Activated CD4-positive, CD25-positive, alpha-beta regulatory T cell treated with anti-CD3 and anti-CD28 coated beads, Interleukin-2, amount 50 U/mL, for 72 hours (primary cell): ENCODE measurements at places on chromosomes 2 and 18.

DNA sequence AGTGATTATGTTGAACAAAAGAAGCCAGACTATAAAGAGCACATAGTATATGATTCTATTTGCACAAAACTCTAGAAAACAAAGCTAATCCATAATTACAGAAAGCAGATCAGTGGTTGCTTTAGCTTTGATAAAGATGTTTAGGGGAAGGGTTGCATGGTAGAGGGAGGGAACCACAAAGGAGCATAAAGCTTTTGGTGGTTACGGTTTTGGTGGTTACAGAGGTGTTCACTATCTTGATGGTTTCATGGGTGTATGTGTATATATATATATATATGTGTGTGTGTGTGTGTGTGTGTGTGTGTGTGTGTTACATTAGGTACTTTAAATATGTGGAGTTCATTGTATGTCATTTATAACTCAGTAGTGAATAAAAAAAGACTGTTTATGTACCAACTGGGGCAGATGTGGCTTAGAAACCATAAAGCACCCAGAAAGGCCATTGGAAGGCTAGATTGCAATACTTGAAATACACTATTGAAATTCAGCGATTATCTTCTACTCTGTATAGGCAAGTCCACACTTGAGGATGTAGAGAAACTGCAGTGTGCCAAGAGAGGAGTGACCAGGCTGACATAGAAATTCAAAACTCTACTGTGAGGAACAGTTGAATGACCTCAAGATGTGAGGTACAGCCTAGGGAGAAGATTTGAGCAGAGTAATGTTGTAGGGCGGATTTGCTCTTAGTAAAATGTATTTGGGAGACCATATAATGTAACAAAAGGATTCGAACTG lies 60.6 kb downstream of the CAB39 start:
- no peak for DNase-seq

DNA sequence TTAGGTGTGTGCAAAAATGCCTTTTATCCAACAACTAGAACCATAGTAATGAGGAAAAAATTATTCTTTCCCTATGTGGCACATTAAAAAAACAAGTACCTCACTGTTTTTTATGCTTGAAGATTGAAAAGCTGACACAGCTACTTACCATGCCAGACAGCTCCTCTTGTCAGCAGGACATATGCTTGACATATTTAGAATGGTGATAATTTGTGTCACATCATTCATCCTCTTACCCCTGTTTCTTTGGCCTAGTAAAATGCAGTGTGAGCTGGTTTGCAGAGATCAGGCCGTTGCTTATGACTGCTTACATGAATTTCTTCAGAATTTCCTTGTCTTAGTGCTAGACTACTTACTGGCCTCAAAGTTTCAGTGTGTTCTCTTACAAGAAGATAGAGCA lies 869.9 kb downstream of the LRP1B start:
- DNase-seq = no peak

DNA sequence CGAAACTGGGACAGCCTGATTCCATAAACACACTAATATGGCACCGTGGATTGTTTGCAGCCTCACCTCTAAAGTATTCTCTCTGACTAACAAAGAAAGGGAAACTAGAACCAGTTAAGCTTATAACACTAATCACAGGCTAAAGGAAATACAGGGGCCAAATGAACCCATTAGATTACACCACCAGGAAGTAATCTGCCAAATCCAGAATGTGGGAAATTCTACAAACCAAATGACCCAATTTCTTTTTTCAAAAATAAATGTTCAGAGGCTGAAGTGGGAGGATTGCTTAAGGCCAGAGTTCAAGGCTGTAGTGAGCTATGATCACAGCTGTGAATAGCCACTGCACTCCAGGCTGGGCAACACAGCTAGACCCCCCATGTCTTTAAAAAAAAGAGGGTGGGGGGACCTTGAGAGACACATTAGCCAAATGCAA lies 1.5 kb upstream of the MPPE1 start:
- no peak for DNase-seq

- DNase-seq = no peak
Measured at GRCh38 chr2:155546721-155547555, 785.6 kb downstream of the NR4A2 start.

- no peak for DNase-seq
Measured at GRCh38 chr2:174777347-174778084, 13.2 kb upstream of the CHRNA1 start.

DNA sequence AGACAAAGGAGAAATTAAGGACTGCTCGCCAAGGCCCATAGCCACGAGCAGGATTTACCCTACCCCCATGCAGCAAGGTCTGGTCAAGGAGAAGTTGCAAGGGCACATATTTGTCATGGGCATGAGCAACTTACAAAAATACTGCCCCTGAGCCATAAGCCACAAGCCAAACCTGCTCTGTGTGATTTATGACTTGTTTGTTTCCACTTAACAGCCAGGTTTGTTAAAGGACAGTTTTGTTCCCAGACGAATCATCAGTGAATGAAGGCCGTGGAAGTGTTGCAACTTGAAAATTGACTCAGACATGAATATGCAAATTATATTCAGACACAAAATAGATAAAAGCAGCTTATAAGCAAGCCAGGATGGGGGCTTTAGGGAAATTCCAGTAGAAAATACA lies 31.3 kb upstream of the EVA1A start:
- no peak for DNase-seq
